ENCODE measurements at places on chromosomes 12 and 14.

- DNase-seq, result peak; percentile 19
Observed at GRCh38 chr14:41749429-41749828, 142.8 kb downstream of the LRFN5 start.

GRCh38 chr12:48973531-48973930, 2.0 kb upstream of the WNT10B start:
- DNase-seq, result no peak

- no peak for DNase-seq
Observed at GRCh38 chr12:130932061-130932930, 21.4 kb upstream of the ADGRD1 start.

- peak; percentile 92 for DNase-seq
Observed at GRCh38 chr12:94616203-94616729, 34.1 kb downstream of the TMCC3 start.

GRCh38 chr14:54420478-54421142, 20.6 kb downstream of the CNIH1 start:
- peak; percentile 60 for DNase-seq

- peak; percentile 27 for DNase-seq
Observed at GRCh38 chr12:120474616-120474960, 5.0 kb upstream of the SRSF9 start.

GRCh38 chr12:27627123-27627852, 69.0 kb upstream of the REP15 start:
- no peak for DNase-seq

GRCh38 chr12:6970096-6970527, 352 bp downstream of the PHB2 start:
- no peak for DNase-seq

- DNase-seq, result peak; percentile 96
Observed at GRCh38 chr12:5220835-5221234, 177.2 kb downstream of the KCNA5 start.

- DNase-seq, result peak; percentile 22
Observed at GRCh38 chr12:109680264-109681005, 33.2 kb upstream of the FAM222A start.

DNA sequence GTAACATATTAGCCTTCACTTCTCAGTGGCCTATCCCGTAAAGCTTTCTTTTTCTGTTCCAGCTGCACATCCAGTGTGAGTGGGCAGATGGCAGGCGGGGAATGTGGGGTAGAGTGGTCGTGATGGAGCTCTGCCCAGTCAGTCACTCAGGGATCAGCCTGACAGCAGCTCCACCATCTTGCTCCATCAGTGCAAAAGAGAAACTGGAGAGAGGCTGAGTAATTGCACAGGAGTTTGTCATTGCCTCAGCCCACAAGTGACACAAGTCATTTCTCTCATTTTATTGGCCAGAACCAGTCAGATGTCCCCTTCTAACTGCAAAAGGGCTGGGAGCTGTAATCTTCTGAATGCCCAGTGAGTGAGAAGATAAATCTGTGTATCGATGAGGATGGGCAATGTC, 66.5 kb downstream of the ATP23 start:
- no peak for DNase-seq

DNA sequence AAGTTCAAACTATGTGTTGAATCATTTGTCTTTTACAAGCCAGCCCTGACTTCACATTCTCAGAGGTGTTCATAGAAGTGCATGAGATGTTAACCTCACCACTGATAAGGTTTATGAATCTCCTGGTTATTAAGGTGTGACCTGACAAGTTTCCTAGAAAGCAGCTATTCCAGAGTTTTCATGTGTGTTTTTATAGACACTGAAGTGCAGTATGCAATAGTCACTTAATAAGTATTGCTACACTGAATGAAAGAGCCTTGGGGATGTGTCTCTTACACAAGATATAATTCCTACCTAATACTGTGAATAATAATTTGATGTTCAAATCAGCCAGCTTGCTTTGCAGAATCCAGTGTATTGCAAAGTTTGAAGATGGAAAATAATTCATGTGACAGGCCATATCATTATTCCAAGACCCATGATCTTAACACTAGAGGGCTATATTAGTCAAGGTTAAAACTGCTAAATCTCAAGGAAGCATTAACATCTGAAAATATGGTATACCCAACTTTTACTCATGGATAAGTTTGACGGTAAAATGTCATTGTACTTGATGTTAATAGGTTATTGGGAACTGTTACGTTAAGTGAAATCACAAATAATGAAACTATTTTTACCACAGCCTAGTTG, 13.0 kb downstream of the SLC25A3 start:
- DNase-seq, result peak; percentile 45

DNA sequence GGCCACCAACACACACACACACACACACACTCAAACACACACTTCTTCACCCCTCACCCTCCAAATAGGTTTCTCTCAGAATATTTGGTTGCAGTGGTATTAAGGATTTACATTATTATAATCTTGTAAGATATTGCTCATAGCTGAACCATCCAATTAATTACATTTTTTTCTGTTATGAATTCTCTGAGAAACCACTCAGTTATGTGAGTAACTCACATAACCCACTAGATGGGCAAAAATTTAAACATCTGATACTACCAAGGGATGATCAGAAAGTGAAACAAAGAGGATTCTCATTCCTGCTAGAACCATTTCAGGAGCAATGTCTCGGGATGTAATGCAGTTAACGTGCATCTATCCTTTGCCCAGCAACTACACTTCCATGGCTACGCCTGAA, 31.6 kb downstream of the TMTC1 start:
- DNase-seq, result no peak

DNA sequence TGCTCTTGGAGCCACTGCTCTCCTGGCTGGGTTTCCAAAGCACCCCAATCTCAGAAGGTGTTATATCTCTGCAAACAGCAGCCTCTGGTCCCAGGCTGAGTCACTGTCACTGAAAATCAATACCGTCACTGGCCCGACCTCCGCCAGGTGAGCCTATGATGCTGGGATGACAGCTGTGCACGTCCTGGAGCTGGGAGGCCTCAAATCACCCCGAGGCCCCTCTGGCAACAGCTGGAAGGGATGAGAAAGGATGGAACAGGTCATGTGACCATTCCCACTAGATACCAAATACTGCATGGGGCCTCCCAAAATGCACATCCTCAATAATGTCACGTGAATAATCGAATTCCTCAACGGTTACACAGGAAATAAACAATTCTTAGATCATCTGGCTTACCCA, 190.8 kb downstream of the TTC7B start:
- no peak for DNase-seq

DNA sequence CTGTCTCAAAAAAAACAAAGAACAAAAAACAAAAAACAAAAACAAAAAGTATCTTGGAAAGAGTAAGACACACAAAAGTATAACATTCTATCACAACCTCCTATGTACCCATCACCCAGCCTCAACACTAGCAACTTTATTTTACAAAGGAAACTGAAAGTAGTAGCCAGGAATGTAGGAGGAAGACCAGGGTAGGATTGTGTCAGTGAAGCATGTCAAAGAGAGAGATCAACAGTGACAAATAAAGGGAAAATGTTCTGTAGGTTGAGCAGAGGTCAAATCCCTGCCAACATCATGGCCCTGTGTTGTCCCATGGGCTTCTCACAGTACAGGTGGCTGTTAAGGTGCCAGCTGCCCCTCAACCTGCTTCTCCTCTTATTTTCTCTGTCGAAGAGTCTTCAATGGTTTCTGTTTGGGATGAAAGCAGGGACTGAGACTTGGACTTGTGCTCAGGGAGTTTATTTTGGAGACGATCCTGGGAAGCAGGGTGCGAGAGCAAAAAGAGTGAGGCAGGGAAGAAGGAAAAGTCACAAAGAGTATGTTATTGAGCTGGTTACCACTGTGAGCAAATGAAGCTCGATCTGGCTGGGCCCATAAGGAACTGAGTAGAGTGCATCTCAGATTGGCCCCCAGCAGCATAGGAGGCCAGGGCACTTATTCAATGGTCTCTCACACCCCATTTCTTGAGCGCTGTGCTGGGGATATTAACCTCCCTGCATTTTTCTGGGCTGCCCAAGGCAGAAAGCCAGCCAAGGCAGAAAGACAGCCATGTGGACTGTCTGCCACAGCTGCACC, 29.4 kb upstream of the CTDSP2 start:
- no peak for DNase-seq

DNA sequence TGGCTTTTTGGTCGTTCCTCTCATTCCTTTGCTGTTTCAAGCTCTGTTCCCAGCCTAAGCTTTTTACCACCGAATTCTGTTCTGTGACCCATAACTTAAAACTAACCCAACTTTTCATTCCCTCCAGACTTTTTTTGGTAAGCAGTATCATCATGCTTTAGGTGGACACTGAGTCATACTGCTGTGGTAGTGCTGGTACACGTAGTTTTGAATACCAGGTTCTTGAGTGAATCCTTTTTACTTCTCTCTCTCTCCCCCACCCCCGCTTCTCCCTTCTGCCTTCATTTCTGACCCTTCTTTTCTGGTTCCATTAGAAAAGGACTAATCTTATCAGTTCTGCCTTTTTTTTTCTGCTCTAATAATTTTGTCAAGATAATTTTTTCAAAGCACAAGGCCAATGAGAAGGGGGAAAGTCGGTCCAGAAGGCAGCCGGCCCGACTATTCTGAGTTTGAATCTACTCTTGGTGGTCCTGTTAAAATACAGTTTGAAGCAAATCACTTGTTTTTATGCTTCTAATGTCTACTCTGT, 2.3 kb upstream of the MDM2 start:
- DNase-seq, result no peak

DNA sequence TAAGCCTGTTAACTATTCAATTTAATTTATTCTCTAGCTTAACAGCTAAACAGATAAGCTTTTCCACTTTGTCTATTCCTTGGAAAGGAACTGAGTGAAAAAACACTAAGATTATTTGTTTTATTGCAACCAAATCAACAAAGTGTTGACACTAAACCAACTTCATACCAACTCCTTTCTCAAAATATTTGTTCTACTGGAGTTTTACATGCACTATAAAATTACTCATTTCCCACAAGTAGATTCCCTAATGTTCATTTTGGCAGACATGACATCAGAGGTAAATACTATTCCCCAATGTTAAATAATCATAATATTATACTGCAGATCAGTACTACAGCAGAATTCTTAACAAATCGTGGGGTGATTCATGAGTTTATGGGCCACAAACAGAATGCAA, 231.4 kb downstream of the TTC6 start:
- DNase-seq, result no peak

- no peak for DNase-seq
Observed at GRCh38 chr14:54104601-54105145, 148.0 kb upstream of the BMP4 start.

- DNase-seq, result no peak
Observed at GRCh38 chr14:34582117-34582680, 42.7 kb upstream of the EAPP start.

DNA sequence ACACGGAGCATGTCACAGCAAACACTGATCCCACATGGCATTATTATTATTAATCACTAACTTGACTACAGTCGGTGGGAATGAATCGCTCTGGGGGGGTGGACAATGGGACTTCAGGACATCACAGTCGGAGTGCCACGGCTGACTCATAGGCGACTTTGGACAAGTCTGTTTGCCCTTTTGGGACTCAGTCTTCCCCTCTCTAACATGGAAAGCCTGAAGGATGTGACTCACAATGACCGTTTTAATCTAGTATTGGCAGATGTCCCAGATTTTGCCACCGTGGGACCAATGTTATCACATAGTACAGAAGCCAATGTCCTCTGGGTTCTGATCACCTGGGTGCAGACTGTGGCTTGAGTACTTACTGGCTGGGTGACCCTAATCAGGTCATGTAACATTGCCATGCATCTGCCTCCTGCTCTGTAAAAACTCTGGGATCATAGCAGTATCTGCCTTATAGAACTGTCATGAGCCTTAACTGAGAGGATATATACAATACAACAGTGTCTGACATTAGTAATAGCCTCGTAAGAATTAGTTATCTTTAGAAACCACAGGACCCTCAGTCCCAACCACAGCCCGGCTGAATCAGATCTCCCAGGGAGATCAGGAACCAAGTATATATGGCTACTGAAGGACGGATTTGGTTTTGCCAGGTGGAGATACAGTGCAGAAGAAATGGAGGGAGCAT, 362.6 kb downstream of the BCL11B start:
- no peak for DNase-seq

DNA sequence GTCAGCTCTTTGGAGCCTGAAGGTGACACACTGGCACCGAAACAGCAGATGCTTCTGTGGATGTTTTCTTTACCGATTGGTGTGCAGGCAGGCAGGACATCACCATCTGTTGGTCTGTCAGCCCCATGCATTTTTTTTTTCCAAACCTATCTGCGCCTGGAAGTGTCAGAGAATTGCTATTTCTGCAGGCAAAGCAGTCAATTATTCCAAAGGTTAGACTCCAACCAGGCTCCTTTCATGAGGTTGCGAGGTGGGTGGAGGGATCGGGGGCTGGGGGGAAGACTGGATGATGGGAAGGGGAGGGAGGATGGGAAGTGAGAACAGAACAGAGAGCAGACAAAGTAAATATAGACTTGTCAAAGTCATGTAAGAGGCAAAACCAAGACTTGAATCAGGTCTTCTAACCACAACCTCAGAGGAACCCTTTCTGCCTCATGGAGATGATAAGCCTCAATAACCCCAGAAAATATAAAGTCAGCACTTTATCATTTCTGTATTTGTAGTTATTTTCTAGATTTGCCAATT, 117.7 kb downstream of the OTOGL start:
- DNase-seq, result peak; percentile 12

DNA sequence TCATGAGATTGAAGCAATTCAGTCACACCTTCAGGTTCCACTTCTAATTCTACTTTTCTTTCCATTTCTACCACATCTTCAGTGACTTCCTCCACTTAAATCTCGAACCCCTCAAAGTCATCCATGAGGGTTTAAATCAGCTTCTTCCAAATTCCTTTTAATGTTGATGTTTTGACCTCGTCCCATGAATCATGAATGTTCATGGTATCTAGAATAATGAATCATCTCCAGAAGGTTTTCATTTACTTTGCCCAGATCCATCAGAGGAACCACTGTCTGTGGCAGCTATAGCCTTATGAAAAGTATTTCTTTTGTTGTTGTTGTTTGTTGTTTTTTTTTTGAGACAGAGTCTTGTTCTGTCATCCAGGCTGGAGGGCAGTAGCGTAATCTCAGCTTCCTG, 7.6 kb downstream of the RXYLT1 start:
- DNase-seq, result no peak

GRCh38 chr14:102124419-102124818, 15.3 kb upstream of the WDR20 start:
- DNase-seq, result no peak

DNA sequence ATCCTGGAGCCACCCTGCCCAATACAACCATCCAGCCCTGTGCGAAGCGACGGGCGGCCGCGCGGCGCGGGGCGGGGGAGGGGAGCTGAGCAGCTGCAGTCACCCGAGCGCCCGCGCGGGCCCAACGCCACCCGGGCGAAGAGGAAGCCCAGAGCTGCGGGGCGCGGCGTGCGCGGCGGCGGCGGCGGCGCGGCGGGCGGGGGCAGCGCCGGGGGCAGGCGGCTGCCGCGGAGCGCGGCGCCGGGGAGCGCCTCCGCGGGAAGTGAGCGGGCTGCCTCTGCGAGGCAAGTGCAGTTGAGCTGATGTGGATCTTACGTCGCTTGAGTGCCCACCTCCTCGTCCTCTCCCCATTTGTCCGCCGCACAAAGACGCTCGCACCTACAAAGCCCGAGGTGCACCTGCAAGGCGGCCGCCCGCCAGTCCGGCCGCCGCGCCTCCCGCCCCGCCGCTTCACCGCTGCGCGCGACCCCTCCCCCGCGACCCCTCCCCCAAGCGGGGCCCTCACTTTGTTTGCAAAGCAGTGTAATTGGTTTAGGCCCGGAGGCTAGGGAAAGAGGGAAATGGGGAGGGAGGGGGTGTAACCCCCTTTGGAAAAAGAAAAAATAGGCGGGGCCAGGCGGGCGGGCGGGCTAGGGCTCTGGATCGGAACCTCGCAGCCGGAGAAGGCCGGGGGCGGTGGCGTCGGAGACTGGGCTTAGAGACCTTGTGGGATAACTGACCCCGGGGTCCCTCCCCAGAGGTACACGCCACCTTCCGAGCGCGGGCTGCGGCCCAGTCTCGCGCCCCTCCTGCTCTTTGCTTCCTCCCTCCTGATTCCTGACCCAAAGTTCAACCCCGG, at the start of the genes FOXA1 and TTC6:
Gene FOXA1 (minus strand): TSS at position 279 of the 838 bp plus-strand sequence. CDS start 277 bp downstream, at position 2.
Gene TTC6 (plus strand): TSS at position 659 of the 838 bp plus-strand sequence. CDS start 26,436 bp downstream, outside the sequence.
- DNase-seq, result peak; percentile 36
